Esophagus muscularis mucosa (tissue), 4 donors: ENCODE measurements at places on chromosomes 7 and 10. TPM values are rescaled to one million over a fixed set of nuclear protein-coding genes. Genes with fewer than 3 reads are reported as not detected.
A peak's percentile ranks its signal among the peaks of the same experiment; 100 is the strongest.

GRCh38 chr10:24434961-24435360 lies 226.0 kb downstream of the KIAA1217 start:
- H3K27me3 ChIP-seq, result no peaks in the 10 kb centered on the region
- no peaks in the 10 kb centered on the region for H3K36me3 ChIP-seq
- DNase-seq, result no peak
- no peaks in the 10 kb centered on the region for H3K4me1 ChIP-seq

DNA sequence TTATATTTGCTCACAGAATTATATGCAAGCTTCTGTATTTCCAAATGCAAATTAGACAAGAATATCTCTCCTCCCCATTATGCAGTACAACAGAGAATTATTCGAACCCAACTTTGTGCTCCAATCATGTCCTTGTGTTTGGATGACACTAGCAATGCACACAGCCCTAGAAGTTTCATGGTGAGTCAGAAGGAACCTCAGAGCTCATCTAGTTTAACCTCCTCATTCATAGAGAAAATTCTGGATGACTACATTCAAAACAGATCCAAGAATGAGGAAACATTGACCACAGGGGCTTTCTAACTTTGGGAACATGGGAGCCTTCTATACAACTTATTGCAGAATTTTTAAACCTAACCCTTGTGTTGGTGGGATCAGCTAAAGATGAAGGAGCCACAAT lies 12.8 kb upstream of the ARID5B start:
- no peaks in the 10 kb centered on the region for H3K27me3 ChIP-seq
- no peak for DNase-seq
- H3K27ac ChIP-seq, result no peak overlapping the region

GRCh38 chr10:22285130-22285529 lies 31.1 kb upstream of the COMMD3 start:
- H3K4me3 ChIP-seq, result no peak overlapping the region
- peak; percentile 31 for DNase-seq
- H3K4me1 ChIP-seq, result no peaks in the 10 kb centered on the region
- H3K36me3 ChIP-seq, result no peaks in the 10 kb centered on the region

DNA sequence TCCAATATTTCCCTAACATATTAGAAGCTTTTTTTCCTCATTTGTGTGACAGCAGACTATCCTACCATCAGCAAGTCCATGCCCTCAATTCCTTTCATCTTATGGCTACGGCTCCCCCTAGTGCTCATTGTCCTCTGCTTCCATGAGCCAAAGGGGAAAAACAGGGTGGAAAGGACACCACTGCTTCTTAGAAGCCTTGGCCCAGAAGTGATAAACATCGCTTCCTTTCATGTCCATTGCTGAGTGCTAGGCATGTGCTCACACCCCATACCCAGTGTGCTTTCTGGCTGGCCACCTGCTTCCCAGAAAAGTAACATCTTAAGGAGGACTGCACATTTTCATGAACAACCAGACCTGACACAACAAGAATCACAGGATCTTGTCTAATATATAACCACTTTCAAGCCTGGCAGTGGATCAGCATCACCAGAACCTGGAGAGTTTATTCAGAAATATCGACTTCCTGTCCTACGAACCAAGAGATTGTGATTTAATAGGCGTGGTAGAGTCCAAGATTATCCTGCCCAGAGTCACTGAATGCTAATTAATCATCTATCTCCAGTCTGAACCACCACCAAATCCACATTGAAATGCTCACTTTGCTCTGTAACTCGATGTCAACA lies 650.5 kb upstream of the SORCS1 start:
- H3K4me1 ChIP-seq, result no peaks in the 10 kb centered on the region
- no peaks in the 10 kb centered on the region for H3K36me3 ChIP-seq
- DNase-seq, result no peak
- H3K27ac ChIP-seq, result no peak overlapping the region
- H3K27me3 ChIP-seq, result no peaks in the 10 kb centered on the region
- no peak overlapping the region for H3K4me3 ChIP-seq

- H3K4me3 ChIP-seq, result no peak overlapping the region
- no peak for DNase-seq
- H3K27ac ChIP-seq, result peak overlapping the region; percentile 46
- H3K4me1 ChIP-seq, result peaks cover 18% of the 10 kb centered on the region
Measured at GRCh38 chr7:112084520-112084971, 121.7 kb downstream of the DOCK4 start.

- DNase-seq, result no peak
- H3K27ac ChIP-seq, result no peak overlapping the region
- no peaks in the 10 kb centered on the region for H3K27me3 ChIP-seq
- H3K36me3 ChIP-seq, result no peaks in the 10 kb centered on the region
- H3K4me3 ChIP-seq, result no peak overlapping the region
Measured at GRCh38 chr7:117829450-117830117, 43.7 kb downstream of the CTTNBP2 start.

DNA sequence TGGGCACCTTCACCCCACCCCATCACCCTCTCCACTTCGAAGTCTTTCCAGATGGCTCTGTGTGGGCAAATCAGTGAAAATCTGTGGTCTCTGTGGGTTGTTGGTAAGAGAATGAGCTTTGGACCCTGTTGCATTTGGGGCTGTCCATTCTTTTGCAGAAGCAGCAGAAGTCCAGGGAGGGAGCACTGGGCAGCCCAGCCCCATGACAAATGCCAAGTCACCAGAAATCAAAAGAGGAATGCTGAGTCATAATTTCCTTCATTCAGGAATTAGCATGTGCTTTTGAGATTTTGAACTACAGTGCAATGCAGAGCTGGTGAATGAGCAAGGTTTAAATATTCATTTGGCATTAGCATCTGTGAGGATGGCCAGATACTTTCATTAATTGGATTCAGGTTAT lies 556.2 kb downstream of the LRMDA start:
- peaks cover 4% of the 10 kb centered on the region for H3K4me1 ChIP-seq
- no peak overlapping the region for H3K4me3 ChIP-seq
- DNase-seq, result no peak
- H3K27ac ChIP-seq, result no peak overlapping the region

- no peaks in the 10 kb centered on the region for H3K36me3 ChIP-seq
- H3K27ac ChIP-seq, result peak overlapping the region; percentile 99
- H3K4me1 ChIP-seq, result peaks cover 39% of the 10 kb centered on the region
- H3K27me3 ChIP-seq, result no peaks in the 10 kb centered on the region
- peak overlapping the region; percentile 100 for H3K4me3 ChIP-seq
Measured at GRCh38 chr7:77538281-77539212, 1.5 kb downstream of the PTPN12 start.

DNA sequence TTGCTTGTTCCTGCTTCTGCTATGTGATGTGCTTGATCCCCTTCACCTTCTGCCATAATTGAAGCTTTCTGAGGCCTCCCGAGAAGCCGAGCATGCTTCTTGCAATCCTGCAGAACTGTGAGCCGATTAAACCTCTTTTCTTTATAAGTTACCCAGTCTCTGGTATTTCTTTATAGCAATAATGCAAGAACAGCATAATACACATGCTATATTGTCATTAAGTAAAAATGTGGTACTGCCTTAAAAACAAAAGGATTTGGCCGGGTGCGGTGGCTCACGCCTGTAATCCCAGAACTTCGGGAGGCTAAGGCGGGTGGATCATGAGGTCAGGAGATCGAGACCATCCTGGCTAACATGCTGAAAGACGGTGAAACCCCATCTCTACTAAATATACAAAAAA lies 59.6 kb upstream of the ANAPC16 start:
- no peaks in the 10 kb centered on the region for H3K4me1 ChIP-seq
- no peak for DNase-seq
- H3K27me3 ChIP-seq, result no peaks in the 10 kb centered on the region
- no peaks in the 10 kb centered on the region for H3K36me3 ChIP-seq

GRCh38 chr10:70758757-70759514 lies 26.2 kb downstream of the TBATA start:
- H3K27ac ChIP-seq, result no peak overlapping the region
- H3K36me3 ChIP-seq, result no peaks in the 10 kb centered on the region
- H3K4me3 ChIP-seq, result no peak overlapping the region
- H3K27me3 ChIP-seq, result no peaks in the 10 kb centered on the region
- peaks cover 6% of the 10 kb centered on the region for H3K4me1 ChIP-seq
- no peak for DNase-seq

GRCh38 chr10:116300542-116300941 lies 23.7 kb upstream of the CCDC172 start:
- H3K4me1 ChIP-seq, result no peaks in the 10 kb centered on the region
- no peak for DNase-seq
- no peak overlapping the region for H3K4me3 ChIP-seq
- H3K27ac ChIP-seq, result no peak overlapping the region

DNA sequence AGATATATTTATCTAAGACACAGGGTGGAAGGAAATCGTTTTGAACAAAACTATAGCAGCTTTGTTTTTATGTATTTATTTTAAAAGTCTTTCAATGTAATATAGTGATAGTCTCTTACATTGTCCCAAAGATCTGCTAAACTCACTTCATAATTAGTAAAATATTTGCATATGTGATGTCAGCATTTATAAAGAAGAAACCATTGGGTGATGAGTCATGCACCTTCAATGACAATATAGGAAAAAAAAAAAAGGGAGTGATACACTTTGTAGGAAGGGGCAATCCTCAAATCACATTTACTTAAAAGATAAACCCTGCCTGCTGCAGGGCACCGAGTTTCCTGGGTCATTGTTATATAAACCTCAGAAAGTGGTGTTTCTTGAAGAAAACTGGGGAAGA lies 112.4 kb upstream of the SEMA3C start:
- no peak overlapping the region for H3K4me3 ChIP-seq
- no peak for DNase-seq
- H3K27ac ChIP-seq, result no peak overlapping the region
- H3K4me1 ChIP-seq, result no peaks in the 10 kb centered on the region
- no peaks in the 10 kb centered on the region for H3K36me3 ChIP-seq
- H3K27me3 ChIP-seq, result no peaks in the 10 kb centered on the region

DNA sequence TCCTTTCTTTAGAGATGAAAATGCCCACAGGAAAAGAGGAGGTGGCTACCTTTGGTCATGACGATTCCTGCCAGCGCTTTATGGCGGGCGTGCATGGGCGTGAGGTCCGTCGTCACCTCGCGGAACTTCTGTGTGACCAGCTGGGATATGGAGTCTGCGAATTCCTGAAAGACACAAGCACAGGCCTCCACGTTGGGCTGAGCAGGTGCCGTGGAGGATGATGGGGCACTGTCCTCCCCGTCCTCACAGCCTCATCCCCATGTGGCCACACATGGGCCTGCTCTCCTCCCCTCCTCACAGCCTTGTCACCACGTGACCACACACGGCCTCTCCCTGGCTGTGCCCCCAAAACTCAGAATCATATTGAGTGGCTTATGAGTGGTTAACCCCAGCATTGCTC lies 214.7 kb downstream of the WDR37 start:
- no peaks in the 10 kb centered on the region for H3K36me3 ChIP-seq
- H3K4me3 ChIP-seq, result no peak overlapping the region
- DNase-seq, result no peak
- no peaks in the 10 kb centered on the region for H3K4me1 ChIP-seq
- H3K27me3 ChIP-seq, result no peaks in the 10 kb centered on the region
- no peak overlapping the region for H3K27ac ChIP-seq

DNA sequence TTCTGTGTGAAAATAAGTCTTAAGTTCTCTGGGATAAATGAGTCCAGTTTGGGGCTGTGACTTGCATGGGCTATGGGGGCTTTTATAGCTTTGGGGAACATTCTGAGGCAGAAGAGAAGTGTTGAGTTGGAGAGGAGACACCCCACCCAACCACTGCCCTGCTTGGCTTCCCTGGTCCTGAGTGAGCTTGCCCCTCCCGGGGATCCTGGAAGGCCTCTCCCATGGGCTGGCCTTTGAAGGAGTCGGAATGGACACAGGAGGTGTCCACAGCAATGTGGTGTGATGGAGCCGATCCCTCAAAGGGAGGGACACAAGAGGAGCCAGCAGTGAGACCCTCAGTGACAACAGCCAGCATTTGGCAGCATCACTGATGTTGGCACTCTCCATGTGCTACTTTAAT lies 89.8 kb downstream of the GLRX3 start:
- H3K27me3 ChIP-seq, result no peaks in the 10 kb centered on the region
- DNase-seq, result no peak
- no peaks in the 10 kb centered on the region for H3K4me1 ChIP-seq
- no peak overlapping the region for H3K27ac ChIP-seq
- H3K4me3 ChIP-seq, result no peak overlapping the region

- no peaks in the 10 kb centered on the region for H3K36me3 ChIP-seq
- no peaks in the 10 kb centered on the region for H3K27me3 ChIP-seq
- H3K27ac ChIP-seq, result peak overlapping the region; percentile 88
- peaks cover 51% of the 10 kb centered on the region for H3K4me1 ChIP-seq
- H3K4me3 ChIP-seq, result no peak overlapping the region
- DNase-seq, result no peak
Measured at GRCh38 chr10:3469639-3470020, 297.0 kb upstream of the PITRM1 start.

DNA sequence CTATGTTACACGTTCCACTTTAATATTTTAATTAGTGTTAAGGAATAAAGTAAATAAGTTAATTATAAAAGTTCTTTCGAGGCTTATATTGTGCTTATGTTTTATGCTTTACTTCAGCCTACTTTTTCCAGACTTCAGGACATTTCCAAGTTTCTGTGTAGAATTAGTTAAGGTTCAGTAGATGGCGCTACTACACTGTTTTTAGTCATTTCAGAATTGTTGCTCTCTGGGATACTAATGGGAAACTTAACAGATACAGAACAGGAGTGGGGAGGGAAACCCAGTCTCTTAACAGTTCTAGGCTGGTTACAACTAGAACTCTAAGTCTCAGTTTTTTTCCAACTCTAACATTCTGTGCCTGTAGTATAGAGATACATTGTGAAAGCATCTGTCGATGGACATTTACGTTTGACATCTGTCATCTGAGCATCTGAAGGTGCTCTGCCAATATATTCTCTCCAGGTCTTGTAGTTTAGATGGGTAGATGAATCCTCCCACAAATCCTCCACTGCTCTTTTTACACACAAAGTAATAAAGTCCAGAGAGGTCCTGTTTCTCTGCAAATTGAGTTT lies 56.8 kb upstream of the FAM171A1 start:
- no peak overlapping the region for H3K27ac ChIP-seq
- no peaks in the 10 kb centered on the region for H3K27me3 ChIP-seq
- no peaks in the 10 kb centered on the region for H3K4me1 ChIP-seq
- H3K36me3 ChIP-seq, result no peaks in the 10 kb centered on the region

- H3K27me3 ChIP-seq, result no peaks in the 10 kb centered on the region
- H3K36me3 ChIP-seq, result no peaks in the 10 kb centered on the region
- H3K4me3 ChIP-seq, result no peak overlapping the region
- H3K4me1 ChIP-seq, result no peaks in the 10 kb centered on the region
Measured at GRCh38 chr7:82839555-82839954, 323.1 kb downstream of the PCLO start.

Gene RET
- total RNA-seq, result 1.7 TPM

Gene PILRA
- 8.8 TPM for total RNA-seq

Gene ITIH2
- total RNA-seq, result not detected

Gene HMX2
- total RNA-seq, result not detected

Gene MBL2
- total RNA-seq, result 0.06 TPM

Gene EMX2
- total RNA-seq, result not detected

Gene ITPRID1
- total RNA-seq, result not detected

Gene CACNA2D1
- total RNA-seq, result 30.6 TPM

Gene JCAD
- 64.2 TPM for total RNA-seq

Gene PRKG1
- 24.5 TPM for total RNA-seq

Gene NEBL
- 2.1 TPM for total RNA-seq

Gene RNF32
- 1.1 TPM for total RNA-seq

Gene RASA4
- 32.0 TPM for total RNA-seq

Gene AKR1E2
- 19.1 TPM for total RNA-seq
